ENCODE measurements at places on chromosomes 1 and 21.

- no peak for DNase-seq
Observed at GRCh38 chr1:192858456-192858855, 49.6 kb downstream of the RGS2 start.

GRCh38 chr1:233627376-233627775, 13.5 kb downstream of the KCNK1 start:
- DNase-seq, result no peak

DNA sequence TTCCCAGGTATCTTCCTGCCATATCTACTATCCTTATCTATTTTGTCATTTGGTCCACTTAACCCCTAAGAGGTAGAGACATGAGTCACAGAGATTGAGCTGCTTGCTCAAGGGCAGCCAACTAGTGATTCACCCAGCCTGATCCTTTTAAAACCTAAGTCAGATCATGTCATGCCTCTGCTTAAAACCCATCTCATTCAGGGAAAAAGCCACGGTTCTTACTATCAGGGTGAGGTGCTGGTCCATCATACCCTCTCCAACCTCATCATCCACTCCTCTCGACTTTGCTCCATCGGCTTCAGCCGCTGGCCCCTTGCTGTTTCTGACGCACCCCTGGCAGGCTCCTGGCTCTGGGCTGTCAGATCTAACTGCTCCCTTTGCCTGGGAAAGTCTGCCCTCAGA, 14.4 kb upstream of the PPP1R15B start:
- peak; percentile 30 for DNase-seq

- DNase-seq, result no peak
Observed at GRCh38 chr1:102942324-102942723, 166.0 kb downstream of the COL11A1 start.

- DNase-seq, result no peak
Observed at GRCh38 chr1:158087320-158087927, 93.3 kb upstream of the CD1D start.

- DNase-seq, result peak; percentile 88
Observed at GRCh38 chr1:43529206-43529731, 1.4 kb upstream of the PTPRF start.

GRCh38 chr1:211259638-211260126, 516 bp downstream of the RCOR3 start:
- DNase-seq, result peak; percentile 68

DNA sequence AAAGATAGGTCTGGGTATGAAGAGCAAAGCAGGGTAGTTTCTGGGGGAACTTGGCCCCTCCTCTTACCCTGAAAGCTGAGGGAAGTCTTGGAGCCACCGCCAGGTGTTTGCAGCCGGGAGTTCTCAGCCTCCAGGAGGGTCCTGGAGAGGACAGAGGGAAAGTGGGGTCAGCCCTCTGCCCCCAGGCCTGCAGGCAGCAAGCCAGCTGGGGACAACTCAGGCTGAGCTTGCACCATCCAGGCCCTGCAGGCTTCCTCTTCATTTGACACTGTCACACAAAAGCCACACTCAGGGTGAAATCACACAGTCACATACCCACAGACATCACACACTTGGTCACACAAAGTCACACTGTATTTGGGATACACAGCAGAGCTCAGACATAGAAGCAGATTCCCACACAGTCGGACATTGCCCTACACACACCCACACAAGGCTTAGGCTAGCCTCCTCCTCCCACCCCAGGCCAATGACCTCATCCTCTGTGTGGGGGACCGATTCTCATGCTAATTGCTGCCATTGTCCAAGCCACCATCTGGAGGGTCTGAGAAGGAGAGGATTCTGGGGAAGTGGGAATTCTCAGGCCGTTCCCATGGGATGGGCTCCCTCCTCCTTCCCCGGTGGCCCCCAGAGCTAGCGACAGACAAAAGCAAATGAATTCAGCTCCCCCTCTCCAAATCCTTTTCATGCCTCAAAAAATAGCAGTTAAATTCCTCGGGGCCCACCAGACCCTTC, 3.7 kb downstream of the NES start:
- no peak for DNase-seq

DNA sequence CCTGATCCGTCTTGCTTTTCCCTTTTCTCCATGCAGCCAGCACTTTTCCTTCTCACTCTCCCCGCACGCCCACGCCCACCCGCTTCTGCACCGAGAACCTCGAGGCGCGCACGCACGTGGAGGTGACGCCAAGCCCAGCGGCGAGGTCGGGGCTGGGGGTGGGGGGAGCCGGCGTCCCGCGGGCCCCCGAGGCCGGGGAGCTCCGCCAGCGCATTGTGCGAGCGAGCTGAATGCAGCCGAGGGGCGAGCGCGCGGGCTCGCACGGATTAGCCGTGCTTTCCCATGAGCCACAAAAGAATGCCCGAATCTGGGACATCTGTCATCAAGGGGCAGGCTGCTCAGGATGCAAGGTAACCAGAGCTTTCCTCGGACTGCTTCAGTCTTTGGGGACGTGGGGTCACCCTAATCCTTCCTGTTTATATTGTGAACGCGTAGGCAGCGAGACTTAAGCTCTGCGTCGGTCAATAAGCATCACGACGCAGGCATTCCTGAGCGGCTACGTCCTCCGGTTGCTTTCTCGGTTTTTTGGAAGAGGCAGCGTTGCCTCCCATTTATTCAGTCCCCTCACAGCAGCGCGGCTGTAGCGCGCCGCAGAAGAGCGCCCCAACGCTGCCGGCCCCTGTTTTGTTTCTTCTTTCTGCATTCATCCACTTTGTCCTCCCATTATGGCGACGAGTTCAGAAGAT, 67.3 kb upstream of the AKT3 start:
- no peak for DNase-seq
